ENCODE measurements at places on chromosomes 13 and 19. TPM values are rescaled to one million over a fixed set of nuclear protein-coding genes. Genes with fewer than 3 reads are reported as not detected.

Gene SOX21
- total RNA-seq: not detected

Gene DACH1
- total RNA-seq: 0.17 TPM

Gene CYP2A6
- not detected for total RNA-seq

Gene LILRB5
- total RNA-seq: under 0.01 TPM

Gene FPR1
- total RNA-seq: not detected

Gene NTF4
- not detected for total RNA-seq

Gene ZNF582
- 2.6 TPM for total RNA-seq

Gene C19orf33
- total RNA-seq: not detected

Gene ADGRE2
- not detected for total RNA-seq

Gene ZNF296
- 0.17 TPM for total RNA-seq

Gene CELF5
- total RNA-seq: 0.17 TPM

Gene XPO4
- total RNA-seq: 21.8 TPM

Gene ZNF536
- 0.99 TPM for total RNA-seq

Gene CD22
- total RNA-seq: not detected

Gene GNG7
- total RNA-seq: 0.15 TPM

Gene ZNF69
- 4.0 TPM for total RNA-seq

Gene KLF12
- total RNA-seq: 11.6 TPM

Gene PGLYRP2
- total RNA-seq: not detected

Gene ADM5
- 0.44 TPM for total RNA-seq

Gene ZFP36
- 7.3 TPM for total RNA-seq

Gene MYO16
- 0.29 TPM for total RNA-seq

Gene CYP2S1
- total RNA-seq: 5.7 TPM

Gene LGALS7B
- total RNA-seq: 0.73 TPM

Gene PCSK4
- 4.0 TPM for total RNA-seq

Gene RXFP2
- not detected for total RNA-seq

Gene GNG14
- total RNA-seq: not detected

Gene SMIM17
- 0.33 TPM for total RNA-seq

Gene B3GNT8
- total RNA-seq: 4.5 TPM

Gene ZNF155
- 8.6 TPM for total RNA-seq

Gene DNAJC15
- 16.4 TPM for total RNA-seq

Gene HSPB6
- 302 TPM for total RNA-seq

All from smooth muscle cell of trachea (primary cell).